Activated CD4-positive, alpha-beta T cell treated with anti-CD3 and anti-CD28 coated beads, Interleukin-10, Interleukin-2, amounts not matched to agents 100 ng/mL and 50 ng/mL, durations not matched to agents 16 hours and 8 hours (primary cell): ENCODE measurements at places on chromosomes 1 and 21.

- no peak for DNase-seq
Measured at GRCh38 chr1:116359871-116360270, 13.2 kb upstream of the ATP1A1 start.

DNA sequence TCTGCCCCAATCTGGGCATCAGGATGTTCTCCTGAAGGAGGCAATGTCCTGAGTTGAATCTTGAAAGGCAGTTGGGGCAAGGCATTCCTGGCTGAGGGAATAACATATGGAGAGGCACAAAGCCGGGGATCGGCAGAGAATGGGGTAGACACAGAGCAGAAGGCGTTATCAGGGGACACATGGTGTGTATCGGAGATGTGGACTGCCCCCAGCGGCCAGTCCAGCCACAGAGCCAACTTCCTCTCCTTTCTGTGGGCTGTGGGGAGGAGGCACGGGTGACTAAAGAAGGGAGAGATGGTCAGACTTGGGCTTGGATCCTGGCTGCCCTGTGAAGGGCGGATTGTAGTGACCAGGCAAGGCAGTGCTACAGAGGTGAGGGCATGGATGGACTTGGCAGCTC is 32.1 kb downstream of the FOXD2 start:
- no peak for DNase-seq

DNA sequence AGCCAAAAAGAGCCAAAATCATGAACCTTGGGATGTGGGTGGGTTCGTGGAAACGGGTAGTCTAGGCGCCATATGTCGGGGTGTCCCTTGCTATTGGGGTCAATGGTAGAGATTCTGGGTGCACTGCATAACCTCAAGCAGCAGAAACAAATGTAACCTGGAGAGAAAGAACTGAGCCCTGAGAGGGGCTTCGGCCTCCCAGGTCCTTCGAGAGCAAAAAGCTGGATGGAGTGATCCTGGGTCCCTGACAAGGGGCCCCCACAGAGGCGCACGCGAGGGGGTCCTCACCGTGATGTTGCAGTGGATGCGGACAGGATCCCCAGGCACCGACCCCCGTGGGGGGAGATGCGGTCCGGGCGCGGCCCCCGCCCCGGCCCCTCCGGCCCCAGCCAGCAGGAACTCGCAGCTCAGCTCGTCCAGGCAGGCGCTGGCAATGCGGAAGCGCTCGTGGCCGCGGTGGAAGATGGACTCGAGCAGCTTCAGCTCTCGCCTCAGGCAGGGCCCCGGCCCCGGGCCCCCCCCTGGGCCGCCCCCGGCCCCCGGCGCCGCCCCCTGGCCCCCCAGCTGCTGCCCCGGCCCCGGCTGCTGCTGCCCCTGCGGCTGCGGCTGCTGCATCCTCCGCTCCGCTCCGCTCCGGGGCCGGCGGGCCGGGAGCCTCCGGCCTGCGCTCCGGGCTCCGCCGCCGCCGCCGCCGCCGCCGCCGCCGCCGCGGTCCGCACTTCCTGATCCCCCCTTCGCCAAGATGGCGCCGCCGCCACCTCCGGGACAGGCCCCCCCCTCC is at the start of gene UBE2Q1:
Gene UBE2Q1, minus strand, starts transcription at position 724 of the 781 bp plus-strand sequence. Its CDS starts 109 bp downstream, at position 615.
- DNase-seq = peak; percentile 26

DNA sequence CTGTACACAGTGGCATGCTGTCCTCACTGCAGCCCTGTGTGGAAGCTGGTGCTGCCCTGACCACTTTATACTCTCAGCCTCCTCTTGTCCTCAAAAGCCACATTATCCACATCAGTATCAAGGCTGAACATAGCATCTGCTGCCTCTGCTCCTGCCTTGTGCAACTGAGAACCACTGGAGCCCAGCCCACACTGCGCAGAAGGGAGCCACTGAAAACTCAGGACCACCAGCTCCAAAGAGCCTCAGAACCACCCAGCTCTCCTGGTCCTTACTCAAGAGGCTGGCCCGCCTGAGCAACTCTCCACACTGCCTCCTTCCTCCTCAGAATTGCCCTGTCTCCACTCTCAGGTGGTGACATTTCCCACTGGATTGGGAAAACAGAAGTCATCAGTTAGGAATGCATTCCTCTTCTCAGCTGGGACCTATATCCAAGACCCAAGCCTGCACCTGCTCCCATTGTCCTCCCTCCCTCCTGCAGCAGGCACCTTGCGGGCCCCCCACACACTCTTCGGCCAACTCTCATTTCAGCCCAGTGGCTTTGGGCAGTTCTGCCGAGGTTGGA is 7.0 kb upstream of the KISS1 start:
- no peak for DNase-seq

DNA sequence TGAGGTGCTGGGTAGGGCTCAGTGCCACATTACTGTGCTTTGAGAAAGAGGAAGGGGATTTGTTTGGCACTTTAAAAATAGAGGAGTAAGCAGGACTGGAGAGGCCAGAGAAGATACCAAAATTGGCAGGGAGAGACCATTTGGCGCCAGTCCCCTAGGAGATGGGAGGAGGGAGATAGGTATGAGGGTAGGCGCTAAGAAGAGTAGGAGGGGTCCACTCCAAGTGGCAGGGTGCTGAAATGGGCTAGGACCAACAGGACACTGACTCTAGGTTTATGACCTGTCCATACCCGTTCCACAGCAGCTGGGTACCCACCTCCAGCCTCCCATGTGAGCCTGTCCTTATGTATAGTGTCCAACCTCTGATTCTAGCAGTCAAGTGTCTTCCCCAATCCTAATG is 1.0 kb upstream of the CRTC2 start:
- DNase-seq = no peak

DNA sequence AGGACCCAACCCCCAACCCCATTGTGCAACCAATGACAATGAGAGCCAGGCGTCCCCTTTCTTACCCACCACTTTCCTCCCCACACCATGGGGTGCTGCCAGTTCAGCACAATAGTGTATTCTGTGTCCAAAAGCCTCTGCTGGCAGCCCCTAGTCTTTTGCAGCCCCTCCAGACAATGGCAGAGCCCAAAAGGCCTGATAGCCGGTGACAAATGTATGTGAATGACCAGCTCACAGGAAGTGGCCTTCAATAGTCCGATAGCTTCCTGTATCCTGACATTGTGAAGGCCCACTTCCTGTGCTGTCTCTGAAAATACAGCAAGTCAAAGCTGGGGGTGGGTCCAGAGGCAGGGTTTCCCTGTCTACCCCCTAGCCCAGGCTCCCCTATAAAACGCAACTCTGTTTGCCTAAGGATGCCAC is 16.6 kb downstream of the SMIM12 start:
- DNase-seq = no peak

GRCh38 chr1:224193319-224193966 is 10.4 kb downstream of the DEGS1 start:
- peak; percentile 51 for DNase-seq

DNA sequence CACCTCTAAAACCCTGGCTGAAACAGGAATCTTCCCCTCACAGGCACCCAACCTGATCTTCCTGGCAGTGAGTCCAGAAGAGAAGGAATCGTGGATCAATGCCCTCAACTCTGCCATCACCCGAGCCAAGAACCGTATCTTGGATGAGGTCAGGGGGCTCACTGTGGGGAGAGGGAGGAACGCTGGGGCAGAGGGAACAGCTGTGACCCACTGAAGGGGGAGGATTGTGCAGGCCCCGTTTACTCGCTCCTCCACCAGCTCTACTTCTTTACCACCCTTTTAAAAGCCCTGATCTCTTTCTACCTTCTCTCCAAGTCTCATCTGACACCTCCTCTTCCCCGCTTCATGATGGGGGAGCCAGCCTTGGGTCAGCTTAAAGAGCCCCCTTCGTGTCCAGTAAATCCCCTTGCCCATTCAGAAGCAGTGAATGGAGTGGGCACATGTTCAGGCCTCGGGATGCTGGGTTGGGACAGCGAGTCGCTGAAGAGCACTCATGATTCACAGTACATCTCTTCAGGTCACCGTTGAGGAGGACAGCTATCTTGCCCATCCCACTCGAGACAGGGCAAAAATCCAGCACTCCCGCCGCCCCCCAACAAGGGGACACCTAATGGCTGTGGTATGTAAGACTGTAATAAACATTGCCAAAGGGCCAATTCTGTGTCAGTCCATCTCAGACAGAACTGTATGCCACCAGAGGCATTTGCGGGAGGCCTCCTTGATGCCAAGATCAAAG is 7.3 kb downstream of the PLEKHO1 start:
- DNase-seq = no peak

GRCh38 chr1:44546403-44547053 is 127.8 kb downstream of the TMEM53 start:
- DNase-seq = no peak

GRCh38 chr1:154483941-154484803 is 17.8 kb upstream of the TDRD10 start:
- DNase-seq = no peak

GRCh38 chr1:114113411-114114184 is 40.1 kb downstream of the SYT6 start:
- no peak for DNase-seq

DNA sequence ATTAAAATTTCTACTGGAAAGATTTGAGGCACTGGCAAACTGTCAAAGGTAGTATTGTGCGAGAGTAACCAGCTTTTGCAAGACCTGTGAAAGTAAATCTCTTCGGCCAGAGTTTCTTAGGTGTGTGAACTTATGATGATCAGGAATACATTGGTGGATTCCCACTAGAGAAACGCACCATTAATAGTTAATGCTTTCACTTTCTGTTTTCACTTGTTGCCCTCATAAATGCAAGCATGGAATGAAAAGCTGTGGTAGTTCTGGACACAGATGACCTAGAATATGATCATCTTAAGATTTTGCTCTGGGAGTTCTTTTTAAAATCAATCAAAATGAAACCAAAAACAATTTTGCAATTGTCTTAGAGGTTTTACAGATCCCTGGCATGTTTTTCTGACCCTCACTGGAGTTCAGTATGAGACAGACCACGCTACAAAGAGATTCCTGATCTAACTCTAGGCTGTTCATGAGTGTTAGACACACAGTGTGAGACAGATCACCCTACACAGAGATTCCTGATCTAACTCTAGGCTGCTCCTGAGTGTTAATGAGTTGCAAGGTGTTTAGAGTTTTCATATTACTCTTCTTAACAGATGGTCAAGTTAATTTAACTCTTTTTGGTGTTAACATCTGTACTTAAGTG is 98.8 kb downstream of the SDCCAG8 start:
- DNase-seq = no peak

DNA sequence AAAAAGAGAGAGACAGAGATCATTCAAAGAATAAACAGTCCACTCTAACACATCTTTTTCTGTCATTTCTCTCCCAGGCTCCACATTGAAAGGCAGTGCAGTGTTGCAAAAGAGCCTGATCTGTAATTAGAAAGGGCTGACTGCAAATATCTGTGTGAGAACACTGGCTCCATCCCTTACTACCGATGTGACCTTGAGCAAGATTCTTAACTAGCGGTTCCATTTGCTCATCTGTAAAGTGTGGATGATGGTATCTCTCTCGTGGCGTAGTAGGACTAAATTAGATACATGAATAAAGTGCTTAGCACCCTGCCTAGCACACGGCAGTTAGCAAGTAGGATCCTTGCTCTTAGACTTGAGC is 26.9 kb upstream of the SLC44A3 start:
- no peak for DNase-seq

DNA sequence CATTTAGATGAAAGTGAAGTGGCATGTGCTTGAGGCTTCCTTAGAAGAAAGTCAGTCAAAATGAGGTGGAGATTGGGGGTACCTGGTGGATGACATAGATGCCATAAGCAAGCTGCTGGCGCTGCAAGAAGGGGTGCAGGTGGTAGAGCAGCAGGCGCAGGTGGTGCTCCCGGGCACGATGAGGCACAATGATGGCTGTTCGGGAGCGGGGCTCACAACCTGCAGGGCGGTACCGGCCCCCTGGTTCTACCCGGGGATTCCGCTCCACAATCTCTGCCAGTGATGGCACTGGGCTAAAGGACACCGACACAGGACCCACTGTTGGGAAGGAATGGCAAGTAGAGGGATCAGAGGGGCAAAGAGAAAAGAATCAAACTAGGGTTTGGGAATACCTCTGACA is 2.4 kb downstream of the B4GALT3 start:
- no peak for DNase-seq

- DNase-seq = no peak
Measured at GRCh38 chr1:25572107-25572506, 28.7 kb downstream of the LDLRAP1 start.

- no peak for DNase-seq
Measured at GRCh38 chr1:159980786-159981185, 26.7 kb upstream of the SLAMF9 start.

DNA sequence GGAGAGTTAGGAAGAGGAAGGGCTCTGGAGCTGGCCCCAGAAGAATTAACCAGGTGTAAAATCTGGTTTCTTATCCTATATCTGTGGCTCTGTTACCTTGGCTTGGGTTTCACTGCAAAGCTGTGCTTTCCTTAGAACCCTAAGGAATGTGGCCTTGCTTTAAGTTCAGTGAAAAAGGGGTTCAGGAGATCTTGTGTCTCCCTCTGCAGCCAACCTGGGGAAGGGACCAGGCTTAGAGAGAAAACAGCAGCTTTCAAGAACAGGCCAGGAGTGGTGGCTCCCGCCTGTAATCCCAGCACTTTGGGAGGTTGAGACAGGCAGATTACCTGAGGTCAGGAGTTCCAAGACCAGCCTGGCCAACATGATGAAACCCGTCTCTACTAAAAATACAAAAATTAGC is 16.1 kb upstream of the MYCL start:
- no peak for DNase-seq
